ENCODE measurements at places on chromosomes 7 and 10. TPM values are rescaled to one million over a fixed set of nuclear protein-coding genes. Genes with fewer than 3 reads are reported as not detected.

DNA sequence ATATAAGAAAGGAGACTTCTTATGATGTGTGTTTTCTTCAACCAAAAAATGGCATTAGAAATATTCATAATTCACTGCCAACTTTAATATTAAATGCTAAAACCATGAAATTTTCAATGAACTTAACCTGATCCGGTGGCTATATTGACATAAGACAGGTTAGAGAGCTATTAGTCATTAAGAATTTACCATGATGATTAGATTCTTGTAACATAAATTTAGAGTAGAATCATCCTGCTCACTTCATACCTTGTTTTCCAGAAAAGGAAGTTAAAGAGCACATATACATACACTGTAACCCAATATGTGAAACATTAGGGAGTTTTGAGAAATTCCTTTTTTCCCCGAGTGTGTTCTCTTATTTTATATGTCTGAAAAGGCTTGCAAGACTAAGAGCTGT is 430.3 kb upstream of the SEMA3A start:
- no peaks in the 10 kb centered on the region for H3K4me1 ChIP-seq
- no peaks in the 10 kb centered on the region for H3K27me3 ChIP-seq
- H3K27ac ChIP-seq = no peak overlapping the region
- no peaks in the 10 kb centered on the region for H3K36me3 ChIP-seq
- H3K4me3 ChIP-seq = no peak overlapping the region

GRCh38 chr7:119925581-119926289 is 347.2 kb upstream of the KCND2 start:
- DNase-seq = no peak
- H3K27ac ChIP-seq = no peak overlapping the region
- no peaks in the 10 kb centered on the region for H3K4me1 ChIP-seq
- H3K27me3 ChIP-seq = no peaks in the 10 kb centered on the region
- H3K36me3 ChIP-seq = no peaks in the 10 kb centered on the region

DNA sequence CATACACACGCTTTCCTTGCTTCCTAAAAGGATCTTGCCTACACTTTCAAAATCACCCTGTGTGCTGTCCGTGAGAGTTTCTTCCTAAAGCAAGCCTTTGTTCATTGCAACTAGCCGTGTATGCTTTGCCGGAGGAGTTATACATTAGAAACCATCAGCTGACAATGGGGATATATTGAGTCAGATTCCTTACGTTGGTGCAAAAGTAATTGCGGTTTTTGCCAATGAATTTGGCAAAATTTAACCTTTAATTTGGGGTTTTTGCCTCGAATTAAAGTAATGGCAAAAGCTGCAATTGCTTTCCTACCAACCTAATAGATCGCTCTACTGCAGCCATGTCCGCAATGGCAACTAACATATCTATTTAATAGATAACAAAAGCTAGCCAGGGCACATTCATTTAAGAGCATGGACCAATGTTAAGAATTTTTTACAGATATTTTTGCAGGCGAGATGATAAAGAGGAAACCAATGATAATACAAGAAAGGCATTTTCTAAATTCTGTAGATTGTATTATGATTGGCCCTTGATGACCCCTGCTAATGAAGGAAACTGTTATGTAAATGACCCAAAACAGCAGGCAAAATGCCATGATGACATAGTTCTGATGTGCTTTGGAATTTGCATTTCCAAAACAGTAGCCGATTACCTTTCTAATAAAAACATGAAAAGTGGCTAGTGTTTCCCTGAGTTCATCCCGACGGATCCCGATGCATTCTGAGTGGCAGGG is 184.8 kb upstream of the NRP1 start:
- H3K4me3 ChIP-seq = no peak overlapping the region
- no peak overlapping the region for H3K27ac ChIP-seq
- DNase-seq = no peak
- H3K36me3 ChIP-seq = no peaks in the 10 kb centered on the region
- H3K27me3 ChIP-seq = no peaks in the 10 kb centered on the region

GRCh38 chr10:67401711-67402110 is 294.3 kb downstream of the CTNNA3 start:
- H3K4me3 ChIP-seq = no peak overlapping the region
- no peaks in the 10 kb centered on the region for H3K4me1 ChIP-seq
- no peaks in the 10 kb centered on the region for H3K36me3 ChIP-seq
- no peaks in the 10 kb centered on the region for H3K27me3 ChIP-seq
- no peak for DNase-seq

DNA sequence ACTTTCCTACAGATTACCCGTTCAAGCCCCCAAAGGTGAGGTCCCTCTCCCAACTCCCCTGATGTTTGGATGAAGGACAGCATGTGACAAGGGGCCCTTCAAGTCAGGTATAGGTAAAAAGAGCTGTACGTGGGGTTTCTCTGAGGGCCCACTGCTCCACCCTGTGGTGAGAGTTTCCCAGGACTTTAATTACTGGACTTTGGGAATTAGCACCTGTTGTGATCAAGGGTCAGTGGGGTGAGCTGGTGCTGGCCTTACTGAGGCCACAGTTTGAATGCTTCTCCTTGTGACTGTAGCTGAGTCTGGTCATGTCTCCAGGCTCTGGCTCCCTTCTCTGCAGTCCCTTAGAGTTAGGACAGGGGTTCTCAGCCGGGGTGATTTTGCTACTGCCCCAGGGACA is 16.8 kb downstream of the UBE2D4 start:
- H3K4me3 ChIP-seq = no peak overlapping the region
- H3K36me3 ChIP-seq = peaks cover 2% of the 10 kb centered on the region
- no peaks in the 10 kb centered on the region for H3K27me3 ChIP-seq
- no peak overlapping the region for H3K27ac ChIP-seq
- H3K4me1 ChIP-seq = no peaks in the 10 kb centered on the region
- DNase-seq = no peak

DNA sequence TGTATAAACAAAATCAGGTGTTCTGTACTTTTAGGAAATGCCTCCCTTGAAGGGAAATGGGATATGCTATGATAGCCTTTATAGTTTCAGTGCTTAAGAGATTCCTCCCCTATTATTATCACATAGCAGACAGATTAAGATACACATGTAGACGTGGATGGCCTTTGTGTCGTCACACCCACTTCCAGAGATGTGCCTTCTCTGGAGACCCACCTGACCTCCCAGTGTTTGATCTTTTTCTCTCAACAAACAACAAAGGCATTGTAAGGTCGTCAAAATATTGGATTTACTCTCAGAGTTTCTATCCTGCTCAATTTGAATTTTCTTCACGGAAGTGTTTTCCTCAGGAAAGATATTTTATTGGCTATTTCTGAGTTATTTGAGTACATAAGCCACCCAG is 25.7 kb upstream of the C1GALT1 start:
- no peaks in the 10 kb centered on the region for H3K36me3 ChIP-seq
- peak overlapping the region; percentile 55 for H3K27ac ChIP-seq
- H3K4me1 ChIP-seq = peaks cover 2% of the 10 kb centered on the region
- no peak for DNase-seq
- no peaks in the 10 kb centered on the region for H3K27me3 ChIP-seq

DNA sequence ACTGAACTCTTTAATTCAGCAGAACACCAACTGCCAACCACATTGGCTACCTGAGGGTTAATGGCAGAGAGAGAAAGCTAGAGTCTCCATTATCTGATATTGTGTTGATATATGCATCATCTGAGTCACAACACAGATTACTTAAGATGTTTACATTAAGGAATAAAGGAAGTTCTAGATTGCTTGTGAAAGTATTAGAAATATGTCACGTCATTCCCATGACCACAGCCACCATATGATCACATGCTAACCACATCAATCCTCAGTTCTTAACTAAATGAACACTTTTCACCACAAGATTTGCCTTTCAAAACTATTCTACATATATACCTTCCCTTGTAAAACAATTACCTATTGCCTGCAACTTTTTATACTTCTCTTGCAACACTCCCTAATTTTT is 337.9 kb downstream of the FGFR2 start:
- H3K4me1 ChIP-seq = no peaks in the 10 kb centered on the region
- H3K4me3 ChIP-seq = no peak overlapping the region
- H3K27ac ChIP-seq = no peak overlapping the region
- no peak for DNase-seq
- no peaks in the 10 kb centered on the region for H3K36me3 ChIP-seq

DNA sequence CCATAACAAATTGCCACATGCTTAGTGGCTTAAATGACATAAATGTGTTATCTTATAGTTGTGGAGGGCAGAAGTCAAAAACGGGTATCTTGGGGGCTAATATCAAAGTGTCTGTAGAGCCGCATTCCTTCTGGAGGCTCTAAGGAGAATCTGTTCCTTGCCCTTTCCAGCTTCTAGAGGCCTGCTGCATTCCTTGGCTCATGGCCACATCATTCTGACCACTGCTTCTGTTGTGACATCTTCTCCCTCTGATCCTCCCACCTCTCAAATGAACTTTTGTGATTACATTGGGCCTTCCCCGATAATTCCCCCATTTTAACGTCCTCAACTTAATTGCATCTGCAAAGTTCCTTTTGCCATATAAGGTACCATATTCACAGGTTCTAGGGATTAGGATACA is 76.1 kb downstream of the CYP26A1 start:
- no peak for DNase-seq
- peaks cover 2% of the 10 kb centered on the region for H3K27me3 ChIP-seq
- H3K4me1 ChIP-seq = no peaks in the 10 kb centered on the region
- no peak overlapping the region for H3K27ac ChIP-seq
- H3K4me3 ChIP-seq = no peak overlapping the region

- peaks cover 43% of the 10 kb centered on the region for H3K4me1 ChIP-seq
- H3K4me3 ChIP-seq = peak overlapping the region; percentile 85
- no peak for DNase-seq
- peak overlapping the region; percentile 97 for H3K27ac ChIP-seq
- no peaks in the 10 kb centered on the region for H3K27me3 ChIP-seq
These were observed 367 bp upstream of the AVL9 start for GRCh38 chr7:32494946-32495297.

DNA sequence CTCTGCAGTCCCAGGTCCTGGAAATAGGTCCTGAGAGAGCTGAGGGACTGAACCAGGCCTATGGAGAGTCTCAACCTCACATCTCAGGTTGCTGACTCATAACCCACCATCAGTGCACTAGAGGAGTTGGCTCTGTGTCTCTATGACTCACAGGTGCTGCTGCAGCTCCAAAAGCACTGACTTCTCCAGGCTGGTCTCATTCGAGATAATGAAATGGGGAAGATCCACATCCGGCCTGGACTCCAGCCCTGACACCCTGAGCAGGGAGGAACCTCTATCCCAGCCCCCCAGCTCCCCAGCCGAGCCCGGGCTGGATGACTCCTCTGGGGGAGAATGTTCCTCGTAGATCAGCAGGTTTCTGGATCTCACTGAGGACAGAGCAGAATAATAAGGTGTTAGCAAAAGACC is 35.5 kb upstream of the DGKI start:
- peaks cover 71% of the 10 kb centered on the region for H3K36me3 ChIP-seq
- H3K4me1 ChIP-seq = no peaks in the 10 kb centered on the region
- H3K4me3 ChIP-seq = no peak overlapping the region
- no peak overlapping the region for H3K27ac ChIP-seq

- no peaks in the 10 kb centered on the region for H3K27me3 ChIP-seq
- H3K27ac ChIP-seq = no peak overlapping the region
- no peaks in the 10 kb centered on the region for H3K36me3 ChIP-seq
- DNase-seq = no peak
- H3K4me1 ChIP-seq = no peaks in the 10 kb centered on the region
These were observed 688.7 kb upstream of the GRM3 start for GRCh38 chr7:85954961-85955360.

- H3K27ac ChIP-seq = no peak overlapping the region
- no peak for DNase-seq
- H3K4me1 ChIP-seq = no peaks in the 10 kb centered on the region
- H3K36me3 ChIP-seq = peaks cover 99% of the 10 kb centered on the region
These were observed 129.9 kb downstream of the TRRAP start for GRCh38 chr7:99008181-99008631.

DNA sequence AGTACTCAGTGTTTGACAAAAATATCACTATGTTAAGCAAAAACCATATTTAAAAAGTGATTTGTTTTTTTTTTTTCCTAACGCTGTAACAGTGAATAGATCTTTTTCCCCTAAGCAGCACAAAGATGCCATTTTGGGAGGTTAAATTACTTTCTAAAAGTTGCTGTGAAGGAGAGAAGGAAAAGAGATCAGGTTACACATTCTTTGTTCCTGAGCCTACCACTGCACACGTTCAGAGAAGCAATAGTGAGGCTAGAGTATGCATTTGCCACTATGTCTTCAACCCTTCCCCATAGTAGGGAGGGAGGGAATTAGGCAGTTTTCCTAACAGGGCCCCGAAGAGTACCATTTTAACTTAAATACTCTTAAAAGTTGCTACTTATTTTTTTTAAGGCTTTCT is 38.9 kb downstream of the BMPR1A start:
- no peaks in the 10 kb centered on the region for H3K36me3 ChIP-seq
- H3K27me3 ChIP-seq = no peaks in the 10 kb centered on the region
- peaks cover 13% of the 10 kb centered on the region for H3K4me1 ChIP-seq
- DNase-seq = no peak
- H3K27ac ChIP-seq = no peak overlapping the region

GRCh38 chr10:96984541-96985131 is 152.5 kb downstream of the LCOR start:
- H3K4me1 ChIP-seq = peaks cover 4% of the 10 kb centered on the region
- peak overlapping the region; percentile 3 for H3K4me3 ChIP-seq
- H3K36me3 ChIP-seq = peaks cover 18% of the 10 kb centered on the region
- no peak overlapping the region for H3K27ac ChIP-seq

DNA sequence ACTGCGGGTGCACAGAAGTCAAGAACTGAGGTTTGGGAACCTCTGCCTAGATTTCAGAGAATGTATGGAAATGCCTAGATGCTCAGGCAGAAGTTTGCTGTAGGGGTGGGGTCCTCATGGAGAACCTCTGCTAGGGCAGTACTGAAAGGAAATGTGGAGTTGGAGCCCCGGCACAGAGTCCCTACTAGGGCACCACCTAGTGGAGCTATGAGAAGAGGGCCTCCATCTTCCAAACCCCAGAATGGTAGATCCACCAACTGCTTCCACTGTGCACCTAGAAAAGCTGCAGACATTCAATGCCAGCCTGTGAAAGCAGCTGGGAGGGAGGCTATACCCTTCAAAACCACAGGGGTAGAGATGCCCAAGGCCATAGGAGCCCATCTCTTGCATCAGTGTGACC is 1336.0 kb upstream of the CELF2 start:
- H3K27me3 ChIP-seq = no peaks in the 10 kb centered on the region
- H3K4me1 ChIP-seq = no peaks in the 10 kb centered on the region
- H3K27ac ChIP-seq = no peak overlapping the region
- H3K4me3 ChIP-seq = no peak overlapping the region
- no peak for DNase-seq

GRCh38 chr7:73429622-73430505 is 3.7 kb upstream of the FZD9 start:
- H3K36me3 ChIP-seq = no peaks in the 10 kb centered on the region
- no peak for DNase-seq
- H3K4me3 ChIP-seq = no peak overlapping the region
- peaks cover 40% of the 10 kb centered on the region for H3K27me3 ChIP-seq
- H3K4me1 ChIP-seq = no peaks in the 10 kb centered on the region

STAG3 gene
- 9.3 TPM for total RNA-seq

SRGN gene
- 714 TPM for total RNA-seq

ST8SIA6 gene
- total RNA-seq = not detected

TCF7L2 gene
- 19.5 TPM for total RNA-seq

NPC1L1 gene
- total RNA-seq = 0.07 TPM

CCDC3 gene
- total RNA-seq = 30.0 TPM

HGF gene
- 24.8 TPM for total RNA-seq

STYXL1 gene
- total RNA-seq = 48.8 TPM
